Forelimb muscle (tissue), 1 donor: ENCODE measurements at places on chromosomes 2 and 18.

GRCh38 chr2:39432701-39433100 is 4.4 kb downstream of the MAP4K3 start:
- no peak for DNase-seq

DNA sequence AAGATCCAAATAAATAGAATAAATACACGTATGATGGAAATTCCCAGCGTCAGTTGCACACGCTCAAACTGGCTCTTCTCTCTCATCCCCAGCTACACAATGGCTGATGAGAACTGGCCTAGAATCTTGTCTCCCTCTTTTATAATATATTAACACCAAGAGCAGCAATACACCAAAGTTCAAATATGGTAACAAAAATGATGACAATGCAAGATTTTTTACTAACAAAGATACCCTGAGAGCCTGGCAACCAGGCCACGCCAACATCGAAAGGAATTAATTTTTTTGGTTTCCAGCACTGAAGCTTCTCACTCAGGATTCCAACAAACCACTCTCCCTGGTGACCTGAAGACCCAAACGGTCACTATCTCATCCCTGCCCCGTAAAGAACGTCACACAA is 302.7 kb upstream of the ID2 start:
- no peak for DNase-seq

DNA sequence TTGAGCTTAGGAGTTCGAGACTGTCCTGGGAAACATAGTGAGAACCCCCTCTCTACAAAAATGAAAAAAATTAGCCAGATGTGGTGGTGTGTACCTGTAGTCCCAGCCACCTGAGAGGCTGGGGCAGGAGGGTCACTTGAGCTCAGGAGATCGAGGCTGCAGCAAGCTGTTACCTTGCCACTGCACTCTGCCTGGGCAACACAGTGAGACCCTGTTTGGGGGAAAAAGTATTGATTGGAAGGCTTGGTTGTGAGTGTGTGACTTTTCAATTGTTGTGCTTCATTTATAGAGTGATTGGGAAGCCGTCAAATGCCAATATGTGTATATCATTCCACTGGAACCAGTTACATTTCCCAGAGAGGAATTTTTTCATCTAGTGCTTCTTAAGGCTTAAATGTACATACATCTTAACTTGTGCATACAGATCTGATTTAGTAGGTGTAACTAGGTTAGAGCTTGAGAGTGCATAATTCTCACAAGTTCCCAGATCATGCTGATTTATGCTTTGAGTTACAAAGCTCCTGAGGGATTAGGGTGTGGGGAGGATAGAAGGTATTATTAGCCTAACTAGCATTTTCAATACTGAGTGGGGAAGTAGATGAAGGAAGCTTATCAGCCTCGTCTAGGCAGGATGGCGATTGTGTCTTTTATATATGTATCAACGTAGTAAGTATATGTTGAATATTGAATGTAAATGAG is 15.3 kb downstream of the WDR43 start:
- no peak for DNase-seq

DNA sequence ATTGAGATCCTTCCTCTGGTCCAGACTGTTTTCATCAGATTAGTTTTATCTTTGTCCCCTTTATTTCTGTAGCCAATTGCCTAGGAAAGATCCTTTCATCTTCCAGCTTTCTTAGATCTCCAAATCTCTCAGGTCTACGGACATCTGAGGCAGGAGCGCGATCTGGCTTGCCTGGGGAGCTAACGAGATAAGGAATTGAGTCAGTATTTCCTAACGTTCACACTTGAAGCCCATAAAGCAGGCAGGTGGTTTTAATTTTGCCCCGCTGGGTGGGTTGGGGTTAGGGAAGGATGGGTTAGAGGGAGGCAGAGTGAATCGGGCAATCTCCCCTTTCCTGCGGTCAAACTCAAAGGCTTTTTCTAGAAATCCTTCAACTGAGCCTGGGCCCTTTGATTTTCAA is 727 bp upstream of the TTLL4 start:
- no peak for DNase-seq

DNA sequence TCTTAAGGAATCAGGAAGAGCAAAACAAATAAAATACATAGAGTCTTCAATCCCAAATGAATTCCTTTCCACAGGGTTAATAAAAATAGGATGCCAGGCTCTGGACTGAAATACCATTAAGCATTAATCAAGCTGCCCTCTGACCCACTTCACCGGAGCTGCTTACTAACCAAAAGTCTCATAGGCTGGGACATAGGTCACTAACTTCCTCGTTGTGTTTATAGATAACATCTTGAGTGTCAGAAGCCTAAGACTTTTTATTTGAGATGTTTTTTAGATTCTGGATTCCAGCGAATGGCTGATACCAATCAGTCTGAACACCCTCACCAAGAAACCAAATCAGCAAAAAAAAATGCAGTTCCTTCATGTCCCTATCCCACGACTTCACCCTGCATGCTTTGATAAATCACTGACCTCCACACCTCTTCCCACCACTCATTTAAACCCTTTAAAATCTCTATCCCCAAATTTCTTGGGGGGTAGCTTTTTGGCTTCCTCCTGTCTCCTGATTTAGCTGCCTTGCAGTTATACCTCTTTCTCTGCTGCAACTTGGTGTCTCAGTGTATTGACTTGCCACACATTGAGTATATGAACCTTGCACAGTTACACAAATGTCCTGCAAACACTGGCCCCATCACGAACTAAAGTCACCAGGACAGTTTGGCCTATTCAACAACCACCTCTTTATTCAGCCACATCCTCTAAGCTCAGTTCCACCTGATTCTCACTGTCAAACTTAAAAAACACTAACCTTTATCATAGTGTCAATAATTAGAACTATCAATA is 399.3 kb downstream of the METTL4 start:
- no peak for DNase-seq

- no peak for DNase-seq
These were observed 631 bp downstream of the RPL31 start for GRCh38 chr2:101002562-101003277.

DNA sequence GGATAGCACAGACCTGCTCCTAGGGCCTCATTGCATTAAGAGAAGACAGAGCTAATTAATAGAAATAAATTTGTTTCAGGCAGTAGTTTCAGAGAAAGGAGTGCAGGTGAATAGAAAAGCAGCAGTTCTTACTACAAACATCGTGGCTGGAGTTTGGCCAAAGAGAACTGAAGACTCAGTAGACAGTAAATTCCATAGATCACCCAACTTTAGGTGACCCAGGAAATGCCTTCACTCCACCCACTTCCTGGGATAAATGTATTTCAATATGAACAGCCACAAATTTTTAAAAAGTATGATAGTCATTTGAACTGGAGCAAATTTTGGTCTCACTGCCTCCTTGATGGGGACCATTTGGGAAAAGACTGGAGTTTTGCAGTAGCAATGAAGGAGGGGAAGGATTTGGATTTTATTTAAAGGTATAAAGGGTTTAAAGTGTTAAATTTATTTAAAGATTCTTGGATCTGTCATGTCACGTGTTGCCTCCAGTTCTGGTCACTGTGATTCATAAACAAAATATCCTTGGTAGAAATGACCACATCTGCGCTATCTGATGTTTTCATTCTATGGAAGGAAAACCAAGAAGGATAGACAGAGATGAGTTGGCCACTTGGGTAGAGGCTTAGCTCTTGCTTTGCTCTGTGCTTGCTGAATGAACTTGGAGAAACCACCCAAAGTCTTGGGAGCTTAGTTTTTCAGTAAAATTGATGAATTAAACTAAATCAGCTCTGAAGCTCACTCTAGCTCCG is 390.2 kb downstream of the THSD7B start:
- no peak for DNase-seq

DNA sequence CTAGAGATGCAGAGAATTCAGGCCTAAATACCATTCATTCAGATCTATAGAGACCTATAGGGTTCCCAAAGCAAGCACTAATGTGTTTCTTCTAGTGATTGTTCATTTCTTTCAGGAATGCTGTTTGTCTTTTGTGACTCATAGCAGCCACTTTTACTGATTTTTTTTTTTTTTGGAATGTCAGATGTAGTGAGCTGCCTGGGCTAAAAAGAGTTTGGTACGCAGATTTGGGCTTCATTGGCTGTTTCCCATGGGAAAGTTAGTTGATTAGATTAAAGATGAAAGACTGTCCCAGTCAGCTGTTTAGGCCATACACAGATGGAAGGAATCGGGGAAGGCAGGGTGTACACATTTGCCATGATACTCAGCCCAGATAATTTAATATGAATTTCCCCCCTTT is 87.6 kb downstream of the CDC42EP3 start:
- DNase-seq, result no peak

DNA sequence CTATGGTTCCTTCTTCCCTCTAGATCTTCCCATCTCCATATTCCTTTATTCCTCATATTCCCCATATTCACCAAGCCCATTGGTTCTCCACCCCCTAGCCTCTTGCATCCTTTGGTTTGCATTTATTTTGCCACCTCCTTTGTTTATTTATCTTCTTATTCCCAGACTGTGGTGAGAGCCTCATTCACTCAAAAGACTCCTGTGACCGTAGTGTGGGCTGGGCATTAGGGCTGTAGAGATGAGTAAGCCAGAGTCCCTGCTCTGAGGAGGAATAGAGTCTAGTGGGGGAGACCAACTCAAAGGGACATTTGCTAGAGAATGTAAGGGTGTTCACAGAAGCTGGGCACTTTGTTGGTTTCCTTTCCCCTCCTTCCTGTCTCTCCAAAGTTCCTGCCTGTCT is 8.3 kb downstream of the ATG16L1 start:
- no peak for DNase-seq

GRCh38 chr2:118459426-118459825 is 371.2 kb downstream of the INSIG2 start:
- DNase-seq, result no peak

DNA sequence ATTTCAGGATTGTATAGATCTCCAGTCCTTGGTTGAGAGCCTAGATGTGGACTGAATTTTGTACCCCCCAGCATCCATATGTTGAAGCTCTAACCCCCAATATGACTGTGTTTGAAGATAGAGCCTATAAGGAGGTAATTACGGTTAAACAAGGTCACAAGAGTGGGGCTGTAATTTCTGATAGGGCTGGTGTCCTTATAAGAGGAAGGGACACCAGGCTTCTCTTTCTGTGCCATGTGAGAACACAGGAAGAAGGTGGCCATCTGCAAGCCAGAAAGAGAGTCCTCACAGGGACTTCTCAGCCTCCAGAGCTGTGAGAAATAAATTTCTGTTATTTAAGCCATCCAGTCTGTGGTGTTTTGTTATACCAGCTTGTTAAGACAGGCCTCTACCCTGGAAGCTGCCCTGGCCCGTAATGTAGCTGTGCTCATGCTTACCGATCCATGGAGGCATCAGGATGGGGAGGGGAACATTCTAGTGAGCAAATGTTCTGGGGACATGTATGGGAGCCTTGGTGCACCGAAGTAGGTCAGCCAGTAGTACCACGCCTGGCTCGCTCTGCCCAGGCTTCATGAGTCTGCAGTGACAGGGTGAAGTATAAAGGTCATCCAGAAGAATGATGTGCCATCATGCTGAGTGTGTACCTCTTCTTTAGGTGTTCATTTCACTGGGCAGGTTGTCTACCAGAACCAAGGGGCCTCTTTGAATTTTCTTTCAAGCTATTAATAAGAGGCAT is 16.1 kb downstream of the RASGRP3 start:
- no peak for DNase-seq

GRCh38 chr2:52082646-52083045 is 1050.7 kb upstream of the NRXN1 start:
- DNase-seq, result no peak

DNA sequence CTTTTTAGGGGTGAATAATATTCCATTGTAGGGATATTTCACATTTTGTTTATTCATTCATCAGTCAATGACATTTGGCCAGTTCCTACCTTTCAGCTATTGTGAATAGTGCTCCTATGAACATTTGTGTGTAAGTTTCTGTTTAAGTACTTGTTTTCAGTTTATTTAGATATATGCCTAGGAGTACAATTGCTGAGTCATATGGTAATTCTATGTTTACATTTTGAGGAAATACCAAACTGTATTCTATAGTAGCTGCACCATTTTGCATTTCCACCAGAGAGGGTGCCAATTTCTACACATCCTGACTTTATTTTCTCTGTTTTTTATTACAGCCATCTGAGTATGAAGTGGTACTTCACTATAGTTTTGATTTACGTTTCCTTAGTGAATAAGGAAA is 54.4 kb upstream of the ZNF236 start:
- DNase-seq, result no peak

- DNase-seq, result no peak
These were observed 12.0 kb downstream of the TCF4 start for GRCh38 chr18:55576001-55576400.

GRCh38 chr2:21423854-21424253 is 300.1 kb downstream of the TDRD15 start:
- DNase-seq, result no peak

DNA sequence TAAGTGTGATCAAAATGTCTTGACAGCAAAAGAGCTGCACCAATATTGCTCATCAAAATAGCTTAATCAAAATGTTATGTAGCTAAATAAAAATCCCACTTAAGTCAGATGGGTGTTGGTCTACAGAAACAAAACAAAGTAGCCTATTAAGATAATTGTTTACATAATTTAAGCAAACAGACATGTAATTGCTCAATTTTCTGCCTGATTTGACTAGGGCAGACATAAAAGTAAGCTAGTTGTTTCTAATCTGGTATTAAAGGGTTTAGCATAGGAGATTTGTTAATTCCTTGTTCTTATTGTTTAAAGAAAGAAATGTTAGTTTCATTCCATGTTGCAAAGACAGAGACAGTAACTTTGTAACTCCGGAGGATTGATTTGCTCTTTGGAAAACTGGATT is 11.5 kb upstream of the FEZ2 start:
- DNase-seq, result no peak

DNA sequence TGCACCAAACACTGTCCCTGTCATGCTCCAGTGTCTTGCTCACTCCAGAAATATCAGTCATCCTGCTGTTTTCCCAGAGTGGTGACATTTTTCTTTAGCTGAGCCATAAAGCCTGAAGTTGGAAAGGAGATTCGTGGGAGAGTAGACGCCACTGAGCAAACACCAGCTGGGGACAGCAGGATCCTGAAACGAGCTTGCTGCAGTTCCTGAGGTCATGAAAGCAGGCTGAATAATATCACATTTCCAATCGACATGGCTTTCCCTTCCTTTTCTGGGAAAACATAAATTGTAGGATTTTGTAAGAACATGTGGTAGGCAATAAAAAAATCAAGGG is 276.4 kb downstream of the CDCA7 start:
- DNase-seq, result no peak

DNA sequence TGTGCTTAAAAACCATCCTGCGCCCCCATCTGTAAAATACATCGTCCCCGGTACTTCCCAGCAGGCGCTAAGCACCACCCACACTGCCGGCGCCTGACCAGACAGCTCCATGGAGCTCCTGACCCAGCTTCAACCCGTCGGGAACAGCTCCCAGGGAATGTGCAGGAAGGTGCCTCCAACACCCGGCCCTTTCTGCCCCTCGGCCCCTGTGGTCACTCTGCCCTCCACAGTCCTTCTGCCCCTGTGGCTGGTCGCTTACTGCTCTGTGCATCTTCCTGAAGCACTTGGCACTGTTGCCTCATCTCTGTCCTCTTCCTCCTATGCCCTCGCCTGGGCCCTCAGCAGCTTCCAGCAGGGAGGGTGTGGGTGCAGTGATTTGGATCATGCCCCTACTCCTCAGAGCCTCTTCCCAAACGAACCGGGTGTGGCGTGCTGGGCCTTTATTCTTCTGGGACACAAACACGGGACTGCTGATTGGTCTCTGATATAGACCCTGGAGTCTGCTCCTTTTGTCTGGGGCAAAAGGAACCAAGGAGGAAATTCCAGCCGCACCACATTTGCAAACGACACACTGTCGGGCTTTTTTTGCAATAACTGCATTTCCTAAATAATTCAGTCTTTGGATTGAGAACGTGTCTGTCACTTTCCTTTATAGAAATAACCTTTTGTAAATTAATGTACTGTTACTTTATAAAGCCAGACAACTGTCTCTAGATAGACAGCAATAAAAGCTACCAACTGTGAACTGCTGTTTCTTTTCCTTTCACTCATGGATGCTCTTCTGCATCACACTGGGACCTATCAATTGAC is 65.9 kb downstream of the ADI1 start:
- DNase-seq, result no peak
